ENCODE measurements at places on chromosomes 1 and 21.

- DNase-seq, result no peak
These were observed 257.6 kb upstream of the USP24 start for GRCh38 chr1:55472784-55473183.

DNA sequence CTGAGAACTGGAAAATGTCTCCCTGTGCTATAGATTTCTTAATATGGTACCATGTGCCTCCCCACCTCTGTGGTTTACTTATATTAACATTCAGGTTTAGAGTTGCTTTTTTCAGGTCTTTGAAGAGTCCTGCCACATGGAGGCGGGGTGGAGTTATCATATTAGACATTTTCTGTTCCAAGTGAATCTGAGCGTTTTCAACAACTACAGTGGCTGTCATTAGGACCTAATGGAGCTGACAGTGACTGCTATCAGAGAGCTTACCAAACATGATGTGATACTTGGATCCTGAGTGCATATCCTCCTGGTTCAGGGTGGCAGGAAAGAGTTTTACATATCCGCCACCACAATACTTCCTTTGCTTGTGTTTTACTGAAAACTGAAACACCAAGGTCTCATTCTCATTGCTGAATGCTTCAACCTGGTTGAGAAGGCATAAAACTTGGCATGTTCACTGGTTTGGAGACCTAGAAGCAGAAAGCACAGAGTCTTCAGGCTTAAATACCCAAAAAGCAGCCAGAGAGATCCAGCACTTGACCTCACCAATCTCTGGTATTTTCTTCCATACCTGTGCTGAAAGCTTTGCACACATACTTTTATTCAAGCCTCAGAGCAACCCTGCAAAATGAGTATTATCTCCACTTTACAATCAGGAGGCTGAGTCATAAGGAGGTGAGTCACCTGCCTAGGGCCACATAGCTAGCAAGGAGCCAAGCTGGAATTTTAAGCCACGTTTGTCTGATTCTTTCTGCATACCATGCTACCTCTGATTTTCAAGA is 47.4 kb upstream of the OSBPL9 start:
- DNase-seq, result peak; percentile 23

DNA sequence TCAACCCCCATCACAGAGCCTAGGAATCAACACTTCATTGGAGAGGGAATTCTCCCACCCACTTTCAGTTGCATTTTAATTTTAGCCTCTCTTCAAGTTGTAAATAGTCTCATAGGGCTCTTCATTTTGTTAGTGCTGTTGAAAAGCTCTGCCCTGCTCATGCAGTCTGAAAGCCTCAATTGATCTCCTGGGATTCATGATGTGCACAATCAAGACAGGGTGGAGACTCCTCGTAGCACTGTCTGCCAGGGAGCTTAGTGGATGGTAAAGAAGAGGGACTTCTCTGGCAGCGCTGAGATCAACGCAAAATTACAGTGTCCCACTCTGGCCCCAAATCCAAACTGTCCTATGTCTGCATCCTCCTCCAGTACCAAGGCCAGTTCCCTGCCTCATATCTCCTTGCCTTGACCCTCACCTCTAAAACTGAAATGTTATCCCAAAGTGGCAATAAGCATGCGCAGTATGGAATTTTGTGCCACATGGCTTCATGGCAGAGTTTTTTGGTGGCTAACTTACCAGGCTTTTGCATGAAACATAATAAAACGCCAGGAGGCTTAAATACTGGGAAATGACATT is 282.2 kb downstream of the CACNA1E start:
- DNase-seq, result no peak

GRCh38 chr1:234955107-234955731 is 173.4 kb downstream of the TOMM20 start:
- DNase-seq, result peak; percentile 93

- peak; percentile 85 for DNase-seq
These were observed 63.4 kb downstream of the OPTC start for GRCh38 chr1:203557390-203557789.

DNA sequence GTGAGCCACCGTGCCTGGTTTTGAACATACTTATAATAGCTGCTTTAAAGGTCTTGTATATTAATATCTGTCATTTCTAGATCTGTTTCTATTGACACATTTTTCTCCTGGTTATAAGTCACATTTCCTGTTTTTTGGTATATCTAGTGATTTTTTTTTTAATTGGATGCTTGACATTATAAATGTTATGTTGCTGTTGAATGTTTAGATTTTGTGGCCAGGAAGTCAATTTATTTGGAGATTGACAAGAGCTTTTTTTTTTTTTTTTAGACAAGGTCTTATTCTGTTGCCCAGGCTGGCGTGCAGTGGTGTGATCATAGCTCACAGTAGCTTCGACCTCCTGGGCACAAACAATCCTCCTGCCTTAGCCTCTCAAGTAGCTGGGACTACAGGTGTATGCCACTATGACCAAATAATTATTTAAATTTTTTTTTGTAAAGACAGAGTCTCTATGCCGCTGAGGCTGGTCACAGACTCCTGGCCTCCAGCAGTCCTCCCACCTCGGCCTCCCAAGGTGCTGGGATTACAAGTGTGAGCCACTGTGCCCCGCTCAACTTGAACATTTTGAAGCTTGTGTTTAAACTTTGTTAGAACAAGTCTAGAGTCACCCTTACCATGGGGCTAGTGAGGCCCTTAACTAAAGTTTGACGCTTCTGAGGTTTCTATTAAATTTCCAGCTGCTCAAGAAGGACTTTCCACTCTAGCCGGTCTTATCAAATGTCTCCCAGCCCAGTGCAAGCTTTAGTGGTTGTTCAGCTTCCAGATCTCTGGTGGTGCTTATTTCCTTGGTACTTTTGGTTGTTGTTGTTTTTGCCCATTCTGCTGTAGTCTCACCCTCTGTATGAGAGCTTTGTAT is 8.6 kb upstream of the CHI3L2 start:
- no peak for DNase-seq

- no peak for DNase-seq
These were observed 191.7 kb downstream of the TTLL7 start for GRCh38 chr1:83807231-83807630.

- no peak for DNase-seq
These were observed 28.7 kb upstream of the RASAL2 start for GRCh38 chr1:178065250-178065649.

DNA sequence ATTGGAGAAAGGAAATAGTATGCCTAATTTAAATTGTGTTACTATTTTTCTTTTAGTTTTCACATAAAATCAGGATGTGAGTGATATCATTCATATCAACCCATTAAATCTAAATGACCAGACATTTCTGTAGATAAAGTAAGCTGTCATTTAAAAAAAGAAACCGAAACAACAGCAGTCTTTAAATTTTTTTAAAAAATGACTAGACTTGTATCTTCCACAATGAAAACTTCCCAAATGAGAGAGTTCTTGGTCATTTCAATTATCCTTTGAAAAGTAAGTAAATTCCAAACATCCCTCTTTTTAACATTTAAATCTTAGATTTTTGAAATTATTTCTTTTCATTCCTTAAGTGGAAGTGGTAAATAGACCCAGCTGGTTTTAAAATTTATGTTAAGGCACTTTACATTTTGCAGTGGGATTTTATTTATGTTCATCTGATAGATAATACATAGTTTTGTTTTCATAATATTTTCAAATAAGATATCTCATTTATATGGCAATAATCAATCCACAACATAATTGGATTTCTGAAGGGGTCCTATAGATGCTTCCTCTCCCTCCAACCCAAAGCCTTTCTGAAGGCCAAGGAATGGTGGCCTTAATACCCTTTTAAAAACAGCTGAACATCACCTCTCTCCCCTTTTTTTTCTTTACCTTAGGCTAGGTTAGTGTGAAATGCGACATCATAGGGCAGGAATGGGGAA is 3.1 kb downstream of the FOXD3 start:
- DNase-seq, result peak; percentile 8

GRCh38 chr1:32701951-32702598 is 495 bp downstream of the SYNC start:
- DNase-seq, result peak; percentile 54

Measured in muscle of leg (tissue), 16 donors.